NT2/D1 (cell line): ENCODE measurements at places on chromosomes 13 and 19.
A peak's percentile ranks its signal among the peaks of the same experiment; 100 is the strongest.

DNA sequence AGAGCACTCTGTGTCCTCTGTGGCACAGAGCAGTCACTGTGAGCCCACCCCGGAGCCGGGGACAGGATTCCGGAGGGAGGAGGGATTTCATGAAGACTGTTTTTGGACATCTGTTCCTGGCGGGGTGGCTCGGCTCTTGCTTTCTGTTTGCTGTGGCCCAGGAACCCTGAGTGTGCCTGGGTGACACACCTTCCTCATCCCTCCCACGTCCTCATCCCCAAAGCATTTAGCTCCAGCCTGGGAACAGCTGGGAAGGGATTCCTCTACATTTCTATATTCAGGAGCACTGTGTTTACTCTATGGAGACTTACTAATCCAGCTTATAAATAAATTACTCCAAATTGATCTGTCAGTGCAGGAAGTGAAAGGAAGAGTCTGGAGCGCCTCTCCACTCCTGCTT, 97.8 kb upstream of the UBL3 start:
- DNase-seq, result no peak

- DNase-seq, result no peak
Measured at GRCh38 chr13:75796825-75797224, 160.7 kb downstream of the LMO7 start.

DNA sequence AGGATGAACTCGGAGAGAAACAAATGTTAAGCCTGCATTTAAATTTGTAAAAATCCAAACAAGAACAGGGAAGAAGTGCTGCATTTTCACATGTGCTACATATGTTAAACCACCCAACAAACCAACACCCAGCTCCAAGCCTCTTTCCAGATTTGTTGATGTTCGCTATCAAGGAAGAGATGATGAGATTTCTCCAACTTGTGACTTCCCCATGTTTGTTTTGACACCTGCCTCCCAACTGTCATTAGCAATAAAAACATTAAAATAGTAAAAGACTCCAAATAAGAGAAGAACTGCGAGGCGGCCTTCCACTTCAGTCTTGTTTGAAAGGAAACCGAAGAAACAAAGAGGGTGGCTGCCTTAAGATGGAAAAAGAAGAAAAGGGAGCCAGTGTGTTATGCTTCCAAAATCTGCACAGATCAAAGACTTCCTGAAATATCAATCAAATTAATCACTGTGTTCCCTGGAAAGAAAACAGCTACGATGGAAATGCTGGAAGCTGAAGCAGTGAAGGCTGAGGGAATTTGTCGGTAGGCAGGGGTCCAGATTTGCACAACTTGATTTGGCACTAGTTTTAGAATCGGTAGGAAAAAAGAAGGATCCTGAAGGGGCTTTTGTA, 14.0 kb upstream of the GGACT start:
- no peak for DNase-seq

GRCh38 chr19:45825917-45826893, 11.1 kb upstream of the RSPH6A start:
- DNase-seq, result no peak

- peak; percentile 65 for DNase-seq
Measured at GRCh38 chr13:107864543-107865317, 350.6 kb downstream of the LIG4 start.

DNA sequence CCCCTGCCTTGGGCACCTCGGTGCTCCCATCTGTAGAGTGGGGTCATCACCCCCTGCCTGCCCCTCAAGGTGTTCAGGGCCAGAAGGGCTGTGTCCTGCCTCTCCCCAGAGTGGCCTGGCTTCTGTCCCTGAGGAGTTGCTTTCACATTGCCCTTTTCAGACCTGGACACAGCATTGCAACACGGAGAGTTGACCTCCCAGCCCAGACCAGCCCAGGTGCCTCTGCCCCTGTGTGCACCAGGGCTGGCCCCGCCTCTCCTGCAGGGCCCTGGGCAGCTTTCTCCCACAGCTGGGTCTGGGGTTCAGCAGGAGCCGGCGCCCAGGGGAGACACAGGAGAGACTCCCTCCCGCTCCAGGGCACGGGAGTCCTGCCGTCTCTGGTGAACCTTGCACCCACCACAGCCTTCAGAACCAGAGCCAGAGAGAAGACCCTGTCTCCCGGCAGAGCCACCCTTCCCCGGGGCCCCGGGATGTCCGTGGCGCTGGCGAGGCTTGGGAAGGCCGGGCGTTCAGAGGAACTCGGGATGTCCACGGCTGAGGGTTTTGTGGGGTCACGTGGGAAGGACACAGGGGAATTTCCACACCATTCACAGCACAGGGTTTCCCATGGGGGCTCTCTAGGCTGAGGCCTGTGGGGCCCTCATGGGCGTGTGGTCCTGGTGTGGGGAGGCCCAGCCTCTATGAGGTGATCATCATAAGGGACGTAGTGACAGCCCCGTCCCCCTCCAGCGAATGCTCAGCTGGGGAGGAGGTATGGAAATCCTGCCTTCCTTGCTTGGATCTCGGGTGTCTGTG, 23.2 kb downstream of the C13orf46 start:
- no peak for DNase-seq

DNA sequence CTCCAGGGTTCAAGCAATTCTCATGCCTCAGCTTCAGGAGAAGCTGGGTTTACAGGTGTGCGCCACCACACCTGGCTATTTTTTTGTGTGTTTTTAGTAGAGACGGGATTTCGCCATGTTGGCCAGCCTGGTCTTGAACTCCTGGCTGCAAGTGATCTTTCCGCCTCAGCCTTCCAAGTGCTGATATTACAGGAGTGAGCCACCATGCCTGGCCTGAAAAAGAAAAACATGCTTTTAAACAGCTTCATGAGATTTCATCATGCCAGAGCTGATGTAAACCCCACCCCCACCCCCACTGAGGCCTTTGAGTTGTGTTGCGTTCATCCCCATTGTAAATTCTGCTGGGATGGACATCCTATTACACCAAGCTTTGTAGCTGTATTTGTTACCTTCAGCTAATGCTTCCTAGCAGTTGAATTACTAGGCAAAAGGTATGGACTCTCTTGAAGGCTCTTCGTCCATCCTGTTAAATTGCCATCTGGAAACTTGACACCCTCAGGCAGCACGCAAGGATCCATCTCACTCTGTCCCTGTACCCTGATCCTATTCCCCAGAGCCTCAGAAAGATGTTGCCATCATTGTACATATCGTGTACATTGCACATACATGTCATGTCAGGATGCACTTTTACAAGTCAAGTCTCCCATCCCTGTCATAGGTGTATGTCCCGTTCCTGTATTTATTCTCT, 47.3 kb downstream of the NFIX start:
- no peak for DNase-seq

DNA sequence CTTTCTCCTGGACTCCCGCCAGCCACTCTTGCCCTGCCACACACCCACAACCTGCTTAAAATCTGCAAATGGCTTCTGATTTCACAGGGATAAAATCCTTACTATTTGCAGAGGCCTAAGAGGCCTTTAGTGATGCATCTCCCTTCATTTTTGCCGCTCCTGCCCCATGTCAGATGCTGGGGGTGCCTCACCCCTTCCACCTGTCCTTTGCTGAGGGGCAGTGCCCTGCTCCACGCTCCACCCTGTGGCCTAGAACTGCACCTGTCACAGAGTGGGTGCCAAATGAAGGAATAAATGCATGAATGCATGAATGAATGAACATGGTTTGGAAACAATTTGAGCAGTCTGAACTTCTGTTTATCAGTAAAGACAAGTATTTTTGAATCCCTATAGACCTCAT, 34.1 kb upstream of the UQCRFS1 start:
- no peak for DNase-seq

DNA sequence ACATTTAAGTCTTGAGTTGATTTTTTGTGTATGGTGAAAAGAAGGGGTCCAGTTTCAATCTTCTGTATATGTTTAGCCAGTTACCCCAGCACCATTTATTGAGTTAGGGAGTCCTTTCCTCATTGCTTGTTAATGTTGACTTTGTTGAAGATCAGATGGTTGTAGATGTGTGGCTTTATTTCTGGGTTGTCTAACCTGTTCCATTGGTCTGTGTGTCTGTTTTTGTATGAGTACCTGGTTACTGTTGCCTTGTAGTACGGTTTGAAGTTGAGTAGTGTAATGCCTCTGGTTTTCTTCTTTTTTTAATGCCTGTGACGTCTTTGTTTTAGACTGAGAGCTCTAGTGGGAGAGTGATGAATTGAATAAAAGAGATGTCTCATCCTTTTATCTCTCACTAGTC, 83.2 kb downstream of the NBEA start:
- DNase-seq, result no peak

DNA sequence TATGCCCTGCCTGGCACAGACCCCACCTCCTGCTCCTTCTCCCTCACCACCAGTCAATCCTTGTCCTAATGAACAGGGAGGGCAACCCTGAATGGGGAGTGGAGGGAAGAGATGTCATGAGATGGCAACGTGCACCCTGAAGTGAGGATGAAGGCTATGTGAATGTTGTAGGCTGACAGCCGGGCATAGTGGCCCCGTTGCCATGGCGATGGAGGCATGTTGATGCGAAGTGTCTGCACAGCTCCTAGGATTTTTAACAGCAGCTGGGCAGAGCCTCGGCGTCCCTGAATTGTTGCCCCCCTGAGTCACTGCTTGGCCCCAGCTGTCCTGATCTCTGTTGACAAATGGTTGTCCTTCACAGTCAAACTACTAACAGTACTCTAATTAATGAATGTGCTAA, 4.8 kb upstream of the ALOX5AP start:
- DNase-seq, result peak; percentile 8

- DNase-seq, result no peak
Measured at GRCh38 chr13:41059456-41060081, 1.7 kb upstream of the WBP4 start.

- DNase-seq, result no peak
Measured at GRCh38 chr13:49714757-49715156, 23.5 kb upstream of the EBPL start.

- DNase-seq, result no peak
Measured at GRCh38 chr13:36840718-36841250, 21.8 kb downstream of the RFXAP start.

DNA sequence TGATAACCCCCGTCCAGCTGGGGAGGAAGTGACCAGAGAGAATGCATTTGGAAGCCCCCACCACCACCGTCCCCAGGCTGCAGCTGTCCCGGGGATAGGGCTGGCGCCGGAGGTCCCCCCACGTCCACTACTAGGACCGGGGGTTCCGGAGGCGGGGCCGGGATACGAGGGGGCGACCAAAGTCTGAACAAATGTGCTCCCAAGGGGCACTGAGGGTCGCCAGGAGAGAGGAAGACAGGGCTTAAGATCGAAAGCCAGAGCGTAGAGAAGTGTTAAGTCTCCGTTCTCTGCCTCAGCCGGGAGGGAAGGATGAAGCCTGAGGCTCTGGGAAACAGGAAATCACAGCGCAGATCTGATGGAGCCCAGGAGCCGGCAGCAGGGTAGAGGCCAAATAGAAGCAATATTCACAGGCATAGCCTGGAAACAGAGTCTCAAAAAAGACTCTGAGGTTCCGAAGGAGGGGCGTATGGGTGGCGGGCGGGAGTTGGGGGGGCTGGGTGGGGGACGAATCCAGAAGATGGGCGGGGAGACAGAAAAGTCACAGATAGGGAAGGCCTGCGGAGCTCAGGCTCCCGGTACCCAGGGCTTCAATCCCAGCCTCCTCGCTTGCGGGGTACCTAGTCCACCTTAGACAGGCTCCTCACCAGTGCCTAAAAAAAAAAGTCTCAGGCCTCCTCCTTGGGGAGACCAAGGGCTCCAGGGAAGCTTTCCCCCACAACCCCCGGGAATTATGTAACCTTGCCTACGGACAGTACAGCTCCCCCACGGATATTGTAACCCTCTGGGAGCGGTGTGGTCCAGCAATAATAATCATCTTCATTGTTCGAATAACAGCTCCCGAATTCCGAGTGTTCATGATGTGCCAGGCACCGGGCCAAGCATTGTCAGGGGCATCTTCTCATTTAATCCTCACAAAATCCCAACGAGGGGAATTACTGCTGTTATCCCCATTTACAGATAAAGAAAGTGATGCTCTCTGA, 1.1 kb upstream of the ERF start:
- no peak for DNase-seq

DNA sequence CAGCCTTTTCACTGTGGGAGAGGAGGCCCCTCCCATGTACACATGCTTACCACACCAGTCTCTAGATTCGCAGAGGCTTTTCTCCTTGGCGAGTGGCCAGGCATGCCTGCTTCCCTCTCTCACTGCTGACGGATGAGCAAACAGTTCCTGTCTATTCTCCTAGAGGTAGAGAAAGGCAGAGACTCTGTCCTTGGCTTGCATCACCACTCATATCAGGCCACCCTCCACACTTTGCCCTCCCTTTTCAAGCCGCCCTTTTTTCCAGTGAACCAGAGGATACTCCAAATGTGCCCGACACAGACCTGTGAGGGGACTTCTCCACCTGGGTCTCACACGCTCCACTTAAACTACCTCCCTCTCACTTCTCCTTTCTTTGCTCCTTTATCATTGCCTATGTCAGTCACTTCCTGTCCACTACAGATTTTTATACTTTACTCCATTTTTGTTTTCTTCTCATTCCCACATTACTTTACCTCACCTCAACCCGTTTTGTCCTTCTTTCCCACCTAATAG, 284.6 kb downstream of the DNAJC15 start:
- DNase-seq, result no peak

DNA sequence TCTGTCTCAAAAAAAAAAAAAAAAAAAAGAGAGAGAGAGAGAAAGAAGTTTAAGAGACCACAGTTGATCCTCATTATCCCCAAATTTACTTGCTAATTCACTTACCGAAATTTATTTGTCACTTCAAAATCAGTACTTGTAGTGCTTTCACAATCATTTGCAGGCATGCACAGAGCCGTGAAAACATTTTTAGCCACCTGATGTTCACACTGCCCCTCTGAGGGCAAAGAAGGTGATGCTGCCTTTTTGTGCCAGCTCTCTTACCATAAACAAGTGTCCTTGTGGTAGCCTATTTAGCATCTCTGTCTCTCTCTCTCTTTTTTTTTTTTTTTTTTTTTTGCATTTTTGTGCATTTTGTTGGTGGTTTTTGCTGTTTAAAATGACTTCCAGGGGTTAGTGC, 24.1 kb upstream of the CASP14 start:
- no peak for DNase-seq

DNA sequence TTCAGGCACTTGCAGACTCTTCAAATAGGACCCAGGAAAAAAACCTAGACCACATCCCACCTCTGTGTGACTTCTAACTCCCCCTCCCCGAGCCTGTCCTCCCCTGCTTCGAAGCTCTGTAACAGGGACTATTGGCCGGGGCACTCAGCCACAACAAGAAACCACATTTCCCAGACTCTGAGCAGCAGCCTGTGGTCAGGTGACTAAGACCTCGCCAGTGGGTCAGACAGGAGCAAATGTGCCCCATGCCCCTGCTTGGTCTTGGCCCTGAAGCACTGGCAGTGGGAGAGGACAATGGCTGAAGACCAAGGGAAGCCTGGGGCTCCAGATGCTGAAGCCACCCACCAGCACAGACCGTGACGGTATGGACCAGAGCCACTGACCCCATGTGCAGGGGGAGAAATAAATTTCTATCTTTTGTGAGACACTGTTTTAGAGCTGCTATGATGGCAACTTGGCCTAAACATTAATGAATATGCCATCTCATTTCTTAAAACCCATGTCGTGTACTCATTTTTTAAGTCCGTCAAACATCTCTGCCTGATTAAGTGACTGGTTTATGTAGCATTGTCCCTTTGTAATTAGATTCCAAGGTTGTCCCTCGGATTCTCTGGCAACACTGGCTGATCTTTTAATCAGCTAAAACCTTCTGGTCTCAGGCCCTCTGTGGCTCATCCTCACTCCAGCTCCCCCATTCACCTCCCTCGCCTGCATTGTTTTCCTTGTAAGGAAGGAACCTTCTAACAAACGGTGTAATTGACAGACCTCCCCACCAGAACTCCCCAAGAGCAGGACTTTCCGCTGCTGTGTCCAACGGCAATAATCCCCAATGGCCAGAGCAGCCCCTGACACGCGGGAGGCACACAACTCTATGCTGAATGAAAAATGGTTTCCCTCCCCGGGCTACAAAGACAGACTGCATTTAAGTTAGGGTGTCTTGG, 98.4 kb downstream of the STK24 start:
- DNase-seq, result no peak
